Heart right ventricle (tissue), 16 donors: ENCODE measurements at places on chromosomes 7 and 10. TPM values are rescaled to one million over a fixed set of nuclear protein-coding genes. Genes with fewer than 3 reads are reported as not detected.

- DNase-seq: no peak
Measured at GRCh38 chr10:127435246-127435645, 113.9 kb upstream of the NPS start.

DNA sequence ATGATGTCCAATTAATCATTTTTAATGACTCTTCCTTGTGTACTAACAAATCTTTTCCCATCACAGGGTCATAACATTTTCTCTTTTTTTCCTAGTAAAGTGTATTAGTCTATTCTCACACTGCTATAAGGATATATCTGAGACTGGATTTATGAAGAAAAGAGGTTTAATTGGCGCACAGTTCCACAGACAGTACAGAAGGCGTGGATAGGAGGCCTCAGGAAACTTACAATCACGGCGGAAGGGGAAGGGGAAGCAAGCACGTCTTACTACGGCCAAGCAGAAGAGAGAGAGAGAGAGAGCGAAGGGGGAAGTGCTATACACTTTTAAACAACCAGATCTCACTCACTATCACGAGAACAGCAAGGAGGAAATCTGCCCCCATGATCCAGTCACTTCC lies 359.4 kb upstream of the NFE2L3 start:
- no peak for DNase-seq

DNA sequence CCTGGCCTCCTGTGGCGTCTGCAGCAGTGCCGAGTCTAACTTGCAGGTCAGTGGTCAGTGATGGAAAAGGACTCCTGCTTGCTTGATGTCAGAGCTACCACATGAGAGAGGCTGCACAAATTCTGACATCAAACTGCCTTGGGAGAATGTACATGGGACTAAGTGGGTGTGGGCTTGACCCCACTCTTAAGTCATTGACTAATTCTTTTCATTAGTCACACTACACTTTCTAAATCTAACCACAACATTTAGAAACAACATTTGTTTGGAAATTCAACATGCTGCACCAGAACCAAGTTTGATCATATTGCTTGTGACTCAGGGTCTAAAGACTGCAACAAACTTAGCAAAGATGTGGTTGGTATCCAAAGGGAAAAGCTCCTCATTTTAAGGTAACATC lies 24.4 kb upstream of the CDC14C start:
- no peak for DNase-seq

DNA sequence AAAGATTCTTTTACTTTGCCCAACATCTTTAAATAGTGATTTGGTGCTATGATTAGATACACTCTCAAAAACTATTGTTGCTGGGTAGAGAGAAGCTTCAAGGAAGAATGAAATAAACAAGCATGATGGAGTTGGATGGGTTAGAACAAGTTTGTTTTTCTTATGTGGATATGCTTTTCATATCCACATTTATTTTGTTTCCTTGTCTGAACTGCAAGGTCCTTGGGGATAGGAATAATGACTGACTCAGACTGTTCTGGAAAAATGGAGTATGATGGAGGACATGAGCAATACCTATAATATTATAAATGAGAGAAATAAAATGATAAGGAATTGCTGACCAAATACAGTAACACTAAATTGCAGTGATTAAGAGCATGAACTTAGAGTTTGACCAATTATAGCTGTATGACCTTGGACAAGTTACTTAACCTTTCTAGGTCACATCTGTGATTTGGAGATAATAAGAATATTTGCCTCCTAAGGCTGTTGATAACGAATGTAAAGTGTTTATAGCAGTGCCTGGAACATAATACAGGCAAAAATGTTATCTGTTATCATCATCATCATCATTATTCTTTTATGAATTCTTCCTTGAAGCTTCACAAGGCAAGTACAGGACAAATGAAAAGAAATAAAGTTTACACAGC lies 847.5 kb downstream of the LRMDA start:
- no peak for DNase-seq

GRCh38 chr7:154931906-154932305 lies 71.0 kb downstream of the PAXIP1 start:
- DNase-seq: no peak

DNA sequence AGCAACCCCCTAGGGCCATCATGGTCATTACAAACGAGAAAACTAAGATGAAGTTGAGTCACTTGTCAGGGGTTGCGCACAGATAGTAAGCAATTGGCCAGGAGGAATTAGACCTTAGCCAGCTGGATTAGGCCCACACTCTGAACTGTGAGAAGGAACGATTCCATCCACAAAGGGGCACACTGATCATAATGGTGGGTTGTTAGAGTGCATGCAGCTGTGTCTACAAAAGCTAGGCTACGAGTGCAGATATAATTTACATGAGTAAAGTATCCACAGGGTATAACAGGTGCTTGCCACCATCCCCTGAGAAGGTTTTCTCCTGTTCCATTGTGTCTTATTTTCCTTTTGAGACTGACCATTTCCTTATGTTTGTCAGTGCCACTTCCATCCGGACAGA lies 16.6 kb upstream of the FAM170B start:
- no peak for DNase-seq

GRCh38 chr10:25417611-25418010 lies 242.8 kb downstream of the GPR158 start:
- DNase-seq: no peak

GRCh38 chr10:59002011-59002410 lies 174.4 kb upstream of the PHYHIPL start:
- no peak for DNase-seq

DNA sequence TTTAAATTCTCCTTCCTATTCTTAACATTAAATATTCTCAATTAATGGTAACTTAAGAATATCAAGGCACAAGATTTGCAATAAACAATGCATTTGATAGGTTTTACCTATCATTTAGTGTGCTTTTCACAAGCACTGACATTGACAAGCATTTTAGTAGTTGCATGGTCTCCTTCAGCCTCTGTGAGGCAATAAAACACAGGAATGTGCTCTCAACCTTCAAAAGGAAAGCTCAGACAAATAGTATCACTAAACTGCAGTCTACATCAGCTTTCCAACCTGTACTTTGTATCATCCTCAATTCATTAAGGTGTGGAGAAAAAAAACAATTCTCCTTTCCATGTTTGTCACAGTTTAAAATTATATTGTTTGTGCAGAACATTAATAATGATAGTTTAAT lies 51.1 kb upstream of the TSPAN13 start:
- no peak for DNase-seq

DNA sequence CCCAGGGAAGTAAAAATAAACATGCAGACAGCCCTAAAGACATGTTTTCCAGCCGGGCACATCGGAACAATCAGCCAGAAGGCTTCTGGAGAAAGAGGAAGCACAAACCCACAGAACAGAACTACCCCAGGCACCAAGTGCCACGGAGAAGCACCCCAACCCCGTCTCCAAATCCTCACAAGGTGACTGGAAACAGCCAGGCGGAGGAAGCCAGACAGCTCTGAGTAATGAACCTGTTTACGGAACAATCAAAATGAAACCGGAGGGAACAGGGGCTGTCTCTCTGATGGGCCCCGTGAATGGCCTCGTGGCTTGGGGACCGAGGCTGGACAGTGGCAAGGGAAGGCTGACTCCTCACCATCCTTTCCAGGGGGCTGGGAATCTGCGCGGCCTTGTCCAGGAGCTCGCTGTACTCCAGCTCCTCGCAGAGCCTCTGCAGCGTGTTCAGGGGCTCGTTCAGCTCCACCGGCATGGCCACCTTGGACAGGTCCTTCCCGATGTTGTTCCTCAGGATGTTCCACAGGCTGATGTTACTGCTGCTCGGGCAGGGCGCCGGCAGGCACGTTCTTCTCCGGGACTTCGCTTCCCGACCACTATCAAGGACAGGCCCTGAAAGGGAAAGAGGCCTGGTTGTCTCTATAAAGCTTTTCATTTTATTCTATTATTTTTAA lies 77.0 kb upstream of the GSDME start:
- DNase-seq: no peak

GRCh38 chr7:15626041-15626440 lies 60.4 kb downstream of the MEOX2 start:
- DNase-seq: no peak

GRCh38 chr7:3434611-3435010 lies 133.6 kb downstream of the SDK1 start:
- no peak for DNase-seq

ETV1 gene
- total RNA-seq: 83.2 TPM

- no peak for DNase-seq
Measured at GRCh38 chr7:101468546-101469275, 106.0 kb downstream of the COL26A1 start.

PIP gene
- not detected for total RNA-seq

DNA sequence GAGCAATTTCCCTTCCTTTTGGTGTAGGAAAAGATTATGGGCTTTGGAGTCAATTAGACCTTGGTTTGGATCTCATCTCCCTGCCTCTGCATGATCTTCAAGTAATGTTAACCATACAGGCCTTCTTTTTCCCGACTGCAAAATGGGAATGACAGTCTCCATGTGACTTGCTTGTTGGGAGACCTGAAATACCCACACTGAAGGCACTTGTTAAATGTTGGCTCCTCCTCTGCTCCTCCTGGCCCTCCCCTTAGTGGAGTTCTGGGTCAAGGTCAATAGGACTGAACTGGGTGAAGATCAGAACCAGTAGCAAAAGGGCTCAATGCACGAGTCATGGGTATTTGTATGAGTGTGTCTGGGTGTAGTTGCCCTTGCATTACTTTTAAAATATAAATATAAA lies 179.4 kb upstream of the PRR15 start:
- DNase-seq: no peak

TUBB8 gene
- not detected for total RNA-seq

DNA sequence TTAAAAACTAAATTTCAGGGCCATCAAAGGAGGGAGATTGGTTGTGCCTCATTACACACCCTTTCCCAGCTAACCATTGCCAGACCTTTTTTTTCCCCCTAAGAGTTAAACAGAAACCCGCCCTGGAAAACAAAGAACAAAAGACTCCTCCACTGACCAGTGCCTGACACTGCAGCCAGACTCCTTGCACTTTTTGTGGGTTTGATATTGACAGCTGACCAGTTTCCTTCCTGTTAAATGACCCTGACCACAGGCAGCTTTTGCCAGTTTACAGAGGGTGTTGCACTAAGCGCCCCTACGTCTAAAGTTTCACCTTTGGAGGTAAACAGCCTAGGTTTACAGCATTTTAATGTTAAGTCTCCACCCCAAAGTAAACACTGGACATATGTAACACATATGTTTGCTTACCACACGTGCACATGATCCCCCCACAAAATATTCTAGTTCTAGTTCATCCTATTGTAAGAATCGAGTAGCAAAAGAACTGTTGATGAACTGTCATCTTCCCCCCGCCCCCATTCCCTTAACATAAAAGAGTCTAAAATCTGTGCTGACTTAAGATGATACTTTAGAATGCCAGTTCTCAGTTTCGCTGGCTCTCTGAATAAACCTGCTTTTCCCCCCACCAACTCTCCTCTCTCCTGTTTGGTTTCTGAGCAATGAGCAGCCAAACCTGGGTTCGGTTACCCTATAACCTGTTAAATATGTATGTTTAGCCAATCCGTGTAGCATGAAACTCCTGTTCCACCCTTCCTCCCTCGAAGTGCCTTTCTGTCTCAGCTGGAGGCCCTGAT lies 38.0 kb downstream of the FOXI2 start:
- DNase-seq: no peak

DNA sequence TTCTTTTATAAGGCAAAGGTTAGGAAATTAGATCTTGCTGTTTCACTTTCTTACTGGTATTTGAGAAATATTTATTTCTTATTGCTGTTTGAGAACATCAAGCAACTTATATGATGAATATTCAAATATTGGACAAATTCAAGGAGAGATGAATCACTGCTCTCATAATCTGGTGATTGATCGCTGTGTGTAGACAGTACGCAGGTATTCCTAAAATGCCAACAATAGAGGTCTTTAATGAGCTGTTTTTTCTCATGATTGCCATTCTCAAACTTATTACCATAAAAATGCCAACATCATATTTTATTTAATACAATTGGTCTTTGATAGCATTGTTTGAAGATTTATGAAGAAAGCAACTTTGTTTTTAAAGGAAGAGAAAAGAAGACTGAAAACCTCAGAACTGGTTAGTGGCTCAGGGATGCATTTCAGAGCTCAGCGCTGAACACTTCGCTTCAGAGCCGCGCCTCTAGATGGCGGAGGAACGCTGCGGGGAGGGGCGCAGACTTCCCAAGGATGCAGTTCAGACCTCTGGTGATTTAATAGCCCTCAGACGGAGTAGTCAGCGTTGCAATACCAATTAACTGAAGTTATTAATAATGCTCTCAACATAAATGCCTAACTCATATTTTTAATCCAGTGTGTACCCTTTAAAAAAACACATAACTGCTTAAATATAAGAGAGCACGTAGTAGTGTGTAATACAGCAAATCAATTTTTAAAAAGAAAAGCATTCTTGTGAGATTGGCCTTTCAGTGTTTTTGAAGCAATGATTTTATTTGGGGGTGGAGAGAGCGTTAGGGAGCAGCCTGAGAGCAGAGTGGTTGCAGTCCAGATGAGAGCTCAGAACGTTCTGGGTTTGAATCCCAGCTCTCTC lies 38.5 kb upstream of the STEAP4 start:
- DNase-seq: peak; percentile 53

- no peak for DNase-seq
Measured at GRCh38 chr7:139041378-139042085, 5.7 kb upstream of the ZC3HAV1L start.

DNA sequence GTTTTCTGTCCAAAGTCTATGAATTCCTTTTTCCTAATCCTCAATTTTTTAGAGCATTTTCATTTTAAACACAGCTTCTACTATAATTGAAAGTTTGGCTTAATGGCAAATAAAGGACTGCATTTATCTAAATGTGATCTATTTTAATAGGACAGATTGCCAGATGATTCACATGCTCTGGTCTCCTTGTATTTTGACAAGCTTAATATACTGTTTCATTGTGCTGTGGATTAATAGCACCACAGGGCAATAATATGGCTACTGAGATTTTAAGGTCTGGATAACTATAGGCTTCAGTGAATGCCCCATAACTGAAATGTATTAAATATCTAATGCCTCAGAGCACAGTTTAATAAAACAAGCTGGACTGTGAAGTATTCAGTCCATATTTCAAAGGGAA lies 1362.8 kb downstream of the XPNPEP1 start:
- DNase-seq: no peak

ADARB2 gene
- total RNA-seq: 0.47 TPM

PKD2L1 gene
- not detected for total RNA-seq

WNT2 gene
- not detected for total RNA-seq

- no peak for DNase-seq
Measured at GRCh38 chr10:82867056-82867455, 992.1 kb downstream of the NRG3 start.

- no peak for DNase-seq
Measured at GRCh38 chr7:20475756-20476155, 139.7 kb upstream of the ABCB5 start.

- DNase-seq: no peak
Measured at GRCh38 chr10:119496273-119496672, 46.2 kb downstream of the RGS10 start.

CAV1 gene
- 195 TPM for total RNA-seq

- no peak for DNase-seq
Measured at GRCh38 chr7:112334366-112334765, 115.9 kb upstream of the IFRD1 start.
